Breast epithelium (tissue), 4 donors: ENCODE measurements at places on chromosomes 2 and 18. TPM values are rescaled to one million over a fixed set of nuclear protein-coding genes. Genes with fewer than 3 reads are reported as not detected.

Gene ACVR1C
- 5.9 TPM for total RNA-seq

Gene TMEM214
- 56.0 TPM for total RNA-seq

DNA sequence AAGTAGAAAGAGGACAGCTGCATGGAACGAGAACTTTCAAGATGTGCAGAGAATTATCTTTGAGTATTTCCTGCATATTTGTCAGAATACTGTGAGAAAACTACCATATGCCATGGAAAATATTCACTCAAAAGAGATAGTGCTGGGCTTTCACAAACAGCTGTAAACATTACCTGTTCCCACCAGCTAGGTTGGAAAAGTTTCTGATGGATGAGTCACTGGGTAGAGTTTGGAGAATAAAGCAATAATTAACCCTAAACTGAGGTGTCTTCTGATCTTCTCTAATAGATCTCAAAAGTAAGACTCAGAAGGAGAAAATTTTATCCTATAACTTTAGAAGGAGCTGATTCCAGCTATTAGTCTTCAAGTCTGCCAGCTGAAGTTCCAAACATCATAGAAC, 3.9 kb upstream of the FSIP2 start:
- no peak for DNase-seq
- no peaks in the 10 kb centered on the region for H3K4me1 ChIP-seq
- H3K4me3 ChIP-seq = no peak overlapping the region
- no peaks in the 10 kb centered on the region for H3K27me3 ChIP-seq

DNA sequence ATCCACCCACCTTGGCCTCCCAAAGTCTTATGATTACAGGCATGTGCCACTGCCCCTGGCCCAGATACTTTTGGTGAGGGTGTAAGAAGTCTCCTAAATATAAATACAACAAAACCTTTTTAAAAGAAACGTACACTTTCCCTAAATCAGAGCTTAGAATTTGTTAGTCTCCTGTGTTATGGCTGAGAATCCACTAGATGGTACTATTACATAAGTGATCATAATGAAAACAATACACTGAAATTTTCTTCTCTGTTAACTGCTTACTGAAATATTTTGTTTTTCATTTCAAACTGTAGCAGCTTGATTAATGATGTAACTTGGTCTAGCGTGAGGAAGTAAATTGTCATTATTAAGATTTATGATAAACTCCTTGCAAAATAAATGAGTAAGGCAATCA, 74.8 kb upstream of the FAM98A start:
- no peaks in the 10 kb centered on the region for H3K36me3 ChIP-seq
- no peak overlapping the region for H3K4me3 ChIP-seq
- DNase-seq = no peak
- H3K4me1 ChIP-seq = no peaks in the 10 kb centered on the region
- H3K27ac ChIP-seq = no peak overlapping the region
- H3K27me3 ChIP-seq = no peaks in the 10 kb centered on the region

- H3K36me3 ChIP-seq = no peaks in the 10 kb centered on the region
- no peak for DNase-seq
- no peak overlapping the region for H3K27ac ChIP-seq
- H3K4me1 ChIP-seq = no peaks in the 10 kb centered on the region
Measured at GRCh38 chr2:182911813-182912517, 45.5 kb upstream of the FRZB start.

- no peak for DNase-seq
- H3K4me3 ChIP-seq = no peak overlapping the region
- H3K36me3 ChIP-seq = no peaks in the 10 kb centered on the region
- peaks cover 5% of the 10 kb centered on the region for H3K4me1 ChIP-seq
Measured at GRCh38 chr2:71948781-71949536, 198.7 kb downstream of the CYP26B1 start.

GRCh38 chr2:26457695-26458364, 20.1 kb downstream of the OTOF start:
- H3K4me3 ChIP-seq = no peak overlapping the region
- no peaks in the 10 kb centered on the region for H3K27me3 ChIP-seq
- no peaks in the 10 kb centered on the region for H3K4me1 ChIP-seq
- H3K36me3 ChIP-seq = no peaks in the 10 kb centered on the region
- DNase-seq = no peak

- no peak overlapping the region for H3K4me3 ChIP-seq
- no peak for DNase-seq
- H3K36me3 ChIP-seq = no peaks in the 10 kb centered on the region
- H3K4me1 ChIP-seq = no peaks in the 10 kb centered on the region
Measured at GRCh38 chr2:71884303-71885042, 263.2 kb downstream of the CYP26B1 start.

DNA sequence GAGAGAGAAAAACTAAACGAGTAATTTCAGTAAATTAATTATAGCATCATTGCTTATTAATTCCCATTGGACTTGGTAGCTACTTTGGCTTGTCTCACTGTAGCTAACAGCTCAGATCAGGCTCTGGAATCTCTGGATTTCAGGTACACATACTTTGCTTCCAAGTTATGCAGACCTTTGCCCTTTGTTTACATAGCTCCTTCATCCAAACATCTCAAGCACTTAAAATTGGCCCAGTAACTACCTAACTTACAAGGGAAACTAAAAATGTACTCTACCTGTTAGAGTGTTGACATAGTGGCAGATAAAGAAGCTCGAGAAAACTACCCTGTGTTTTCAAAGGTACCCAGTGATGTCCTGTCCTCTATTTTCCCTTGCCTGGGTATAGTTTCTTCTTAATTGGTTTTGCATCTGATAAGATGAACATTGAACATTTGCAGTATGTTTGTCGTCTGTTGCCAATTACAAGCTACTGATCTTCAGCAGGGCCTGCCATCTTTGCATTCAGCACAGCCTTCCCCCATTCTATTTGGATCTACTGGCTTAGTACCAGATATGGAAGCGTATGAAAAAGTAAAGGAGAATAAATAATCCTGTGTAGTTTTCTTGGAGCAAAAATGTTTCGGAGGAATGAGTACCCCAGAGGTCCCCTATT, 601.5 kb upstream of the FANCL start:
- H3K36me3 ChIP-seq = no peaks in the 10 kb centered on the region
- H3K4me3 ChIP-seq = no peak overlapping the region
- no peak overlapping the region for H3K27ac ChIP-seq
- no peak for DNase-seq
